ENCODE measurements at places on chromosomes 12 and 14.
A peak's percentile ranks its signal among the peaks of the same experiment; 100 is the strongest.

DNA sequence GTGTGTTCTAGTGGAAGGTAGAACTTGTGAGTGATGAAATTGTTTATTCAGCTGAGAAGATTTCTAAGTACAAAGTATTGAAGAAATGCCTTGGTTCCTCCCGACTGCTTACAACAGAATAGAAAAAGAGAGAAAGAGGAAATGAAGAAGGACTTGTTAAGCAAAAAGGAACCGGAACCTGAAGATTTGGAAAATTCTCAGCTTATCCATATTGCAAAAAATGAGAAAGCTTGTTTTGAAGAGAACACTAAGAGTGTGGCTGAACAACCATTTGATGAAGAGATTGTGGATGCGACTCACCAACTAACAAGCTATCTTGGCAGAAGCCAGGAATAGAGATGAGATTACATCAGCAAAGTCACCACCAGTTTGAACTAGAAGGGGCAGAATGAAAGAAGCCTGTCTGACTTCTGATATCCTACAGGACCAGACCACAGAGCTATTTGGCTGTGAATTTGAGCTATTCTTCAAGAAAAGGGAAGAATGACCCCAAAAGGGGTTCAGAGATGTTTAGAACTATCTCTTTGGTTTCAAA, 15.1 kb downstream of the NDUFA9 start:
- DNase-seq, result no peak

DNA sequence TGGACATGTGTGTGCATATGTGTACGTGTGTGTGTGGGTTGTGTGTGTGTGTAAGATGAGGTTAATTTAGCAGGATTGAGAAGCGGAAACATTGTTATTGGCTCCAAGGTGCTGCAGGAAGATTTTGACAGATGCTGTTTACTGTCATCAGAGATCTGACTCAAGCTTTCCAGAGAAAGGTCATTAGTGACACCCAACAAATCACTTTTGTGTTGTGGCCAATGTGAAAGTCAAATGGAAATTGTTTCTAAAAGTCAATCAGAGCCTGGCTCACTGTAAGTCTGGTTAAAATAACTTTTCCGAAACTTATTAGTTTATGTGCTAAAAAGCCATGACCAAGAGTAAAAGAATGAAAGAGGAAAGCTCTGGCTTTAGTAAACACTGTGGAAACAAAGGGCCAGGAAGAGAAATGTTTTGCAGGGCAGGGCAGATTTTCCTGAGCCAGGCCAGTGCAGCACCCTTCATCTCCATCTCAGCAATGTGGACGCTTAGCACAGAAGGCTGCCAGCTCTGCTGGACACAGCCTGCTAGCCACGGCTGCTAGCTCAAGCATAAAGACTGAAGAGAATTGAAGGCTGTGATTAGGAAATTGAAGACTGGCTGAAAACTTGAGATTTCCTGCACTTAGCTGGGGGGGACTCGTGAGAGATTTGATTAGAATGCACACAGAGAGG, 235.8 kb downstream of the NEDD1 start:
- no peak for DNase-seq

GRCh38 chr12:4960547-4960946, 50.8 kb downstream of the KCNA1 start:
- no peak for DNase-seq

- no peak for DNase-seq
Measured at GRCh38 chr12:31029468-31029867, 44.2 kb upstream of the DDX11 start.

DNA sequence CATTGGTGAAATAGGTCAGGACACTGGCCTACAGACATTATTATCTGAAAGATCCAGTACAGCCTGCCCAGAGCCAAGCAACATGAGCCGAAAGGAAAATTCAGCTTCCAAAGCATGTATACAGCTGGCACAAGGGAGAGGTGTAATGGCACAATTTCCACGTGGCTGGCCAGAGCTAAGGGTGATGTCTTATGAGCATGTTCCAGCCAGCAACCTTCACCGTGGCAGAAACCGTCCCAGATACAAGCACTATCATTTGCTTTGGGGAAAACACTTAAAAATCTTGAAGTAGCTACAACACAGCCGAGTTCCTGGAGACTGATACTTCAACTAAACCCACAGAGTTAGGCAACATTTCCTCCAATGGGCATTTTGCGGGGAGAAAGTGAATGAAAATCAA, 44.5 kb downstream of the CORO1C start:
- DNase-seq, result no peak

GRCh38 chr14:33799705-33800570, 150.9 kb downstream of the EGLN3 start:
- DNase-seq, result no peak

- DNase-seq, result no peak
Measured at GRCh38 chr12:103102225-103102744, 144.8 kb downstream of the ASCL1 start.

DNA sequence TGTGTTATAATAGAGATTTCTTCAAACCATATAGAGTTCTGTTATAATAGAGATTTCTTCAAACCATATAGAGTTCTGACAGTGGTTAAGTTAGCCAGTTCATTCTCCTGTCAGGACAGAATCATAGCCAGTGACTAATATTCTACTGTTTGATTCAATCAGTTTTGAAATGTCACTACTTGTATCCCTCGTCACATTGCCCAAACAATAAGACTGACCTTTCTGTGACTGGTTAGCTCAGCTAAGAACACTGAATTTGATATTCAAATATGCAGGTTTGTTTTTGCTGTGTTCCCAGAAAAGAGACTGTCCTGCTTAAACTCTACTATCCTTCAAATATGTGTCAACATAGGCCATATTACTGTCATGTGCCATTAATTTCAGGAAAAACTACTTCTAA, 74.4 kb downstream of the ALG10B start:
- no peak for DNase-seq

DNA sequence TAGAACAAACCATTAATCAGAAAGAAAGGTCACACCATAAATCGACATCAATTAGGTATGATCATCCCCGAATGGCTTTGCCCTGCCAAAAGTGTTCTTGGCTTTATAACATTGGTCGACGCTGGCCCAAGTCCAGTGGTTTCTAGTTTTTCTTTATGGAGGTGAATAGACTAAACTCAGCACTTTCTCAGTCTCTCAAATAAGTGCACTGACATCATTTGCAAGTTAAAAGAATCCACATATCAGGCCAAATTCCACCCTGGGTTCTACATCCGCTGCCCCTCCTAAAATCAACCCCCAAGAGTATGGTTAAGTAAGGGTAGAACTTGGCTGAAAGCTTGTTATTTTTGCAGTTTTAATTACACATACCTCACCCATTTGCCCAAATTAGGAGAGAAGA, 314.3 kb downstream of the C12orf75 start:
- DNase-seq, result no peak

DNA sequence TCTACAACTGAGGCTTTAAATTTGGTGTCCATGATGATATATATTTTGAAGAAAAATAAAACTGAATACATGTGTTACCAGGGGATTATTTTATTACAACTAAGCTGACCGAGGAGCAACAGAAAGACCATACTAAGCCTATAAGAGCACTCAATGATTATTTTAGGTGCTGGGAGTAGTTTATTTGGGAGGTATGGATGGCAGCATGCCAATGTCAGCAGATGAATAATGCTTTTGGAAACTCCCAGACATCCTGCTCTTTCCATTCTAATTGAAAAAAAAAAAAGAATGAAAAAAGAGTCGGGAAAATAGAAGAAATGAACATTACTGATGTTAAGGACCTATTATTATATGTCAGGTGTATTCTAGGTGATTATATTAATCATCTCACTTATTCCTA, 441.2 kb downstream of the BTG1 start:
- DNase-seq, result no peak

- no peak for DNase-seq
Measured at GRCh38 chr12:77888611-77889010, 57.9 kb downstream of the NAV3 start.

DNA sequence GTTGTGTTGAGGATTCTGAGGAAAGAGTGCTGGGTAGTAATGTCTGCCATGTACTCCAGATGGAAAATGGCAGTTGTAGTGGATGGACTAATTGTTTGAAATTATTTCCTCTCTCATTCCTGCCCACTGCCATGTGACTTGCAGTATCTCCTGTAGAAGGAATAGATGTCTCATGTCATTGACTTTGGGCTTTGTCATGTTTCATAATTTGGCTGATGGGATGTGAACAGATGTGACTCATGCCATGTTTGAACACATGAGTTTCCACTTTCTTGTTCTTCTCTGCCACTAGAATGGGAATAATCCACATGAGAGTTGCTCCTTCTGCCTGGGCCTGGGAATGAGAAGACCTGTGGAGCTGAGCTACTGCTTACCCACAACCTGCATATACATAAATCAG, 2.4 kb upstream of the CALCOCO1 start:
- DNase-seq, result no peak

DNA sequence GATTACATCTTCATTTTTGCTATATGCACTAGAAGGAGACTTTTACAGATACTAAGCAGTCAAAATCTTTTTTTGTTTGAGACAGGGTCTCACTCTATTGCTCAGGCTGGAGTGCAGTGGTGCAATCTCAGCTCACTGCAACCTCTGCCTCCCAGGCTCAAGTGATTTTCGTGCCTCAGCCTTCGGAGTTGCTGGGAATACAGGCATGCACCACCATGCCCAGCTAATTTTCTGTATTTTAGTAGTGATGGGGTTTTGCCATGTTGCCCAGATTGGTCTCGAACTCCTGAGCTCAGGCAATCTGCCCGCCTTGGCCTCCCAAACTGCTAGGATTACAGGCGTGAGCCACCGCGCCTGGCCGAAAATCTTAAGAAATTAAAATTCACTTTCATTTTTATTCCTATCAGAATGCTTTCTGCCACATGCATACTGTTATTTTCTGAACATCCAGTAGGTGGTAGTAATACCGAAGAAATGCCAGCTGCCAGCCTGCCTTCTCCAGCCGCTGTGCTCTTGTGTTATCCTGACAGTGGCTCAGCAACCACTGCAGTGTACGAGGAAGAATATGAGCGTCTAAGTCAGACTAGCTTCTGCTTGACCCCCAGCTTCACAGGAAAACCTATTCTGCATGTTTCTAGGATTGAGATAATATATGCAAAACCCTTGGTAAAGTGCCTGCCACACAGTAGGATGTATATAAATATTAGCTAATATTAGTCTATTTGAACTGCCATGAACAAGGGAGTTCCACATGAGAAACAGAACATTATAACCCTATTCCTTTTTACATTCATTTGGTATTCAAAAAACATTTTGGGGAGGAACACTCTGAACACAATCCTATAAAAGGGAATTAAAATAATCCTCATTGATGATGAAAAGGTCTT, 54.2 kb downstream of the RPAP3 start:
- DNase-seq, result peak; percentile 60

DNA sequence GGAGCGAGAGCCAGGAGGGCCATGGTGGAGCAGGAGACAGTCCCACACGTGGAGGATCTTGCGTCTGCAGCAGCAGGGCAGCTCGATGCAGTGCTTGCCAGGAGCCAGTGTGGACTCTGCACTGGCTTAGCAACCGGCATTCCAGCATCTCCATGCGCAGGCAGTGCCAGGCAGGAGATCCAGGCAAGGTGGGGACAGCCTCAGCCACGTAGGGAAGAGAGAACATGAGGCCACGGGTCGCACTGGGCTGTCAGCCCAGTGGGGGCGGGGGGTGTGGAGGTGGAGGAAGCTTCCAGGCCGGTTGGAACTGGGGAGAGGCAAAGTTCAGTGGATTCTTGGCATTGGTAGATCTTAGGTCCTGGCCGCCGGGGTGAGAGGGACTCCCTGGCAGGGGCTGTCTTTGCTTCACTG, 121.0 kb upstream of the EVL start:
- no peak for DNase-seq

DNA sequence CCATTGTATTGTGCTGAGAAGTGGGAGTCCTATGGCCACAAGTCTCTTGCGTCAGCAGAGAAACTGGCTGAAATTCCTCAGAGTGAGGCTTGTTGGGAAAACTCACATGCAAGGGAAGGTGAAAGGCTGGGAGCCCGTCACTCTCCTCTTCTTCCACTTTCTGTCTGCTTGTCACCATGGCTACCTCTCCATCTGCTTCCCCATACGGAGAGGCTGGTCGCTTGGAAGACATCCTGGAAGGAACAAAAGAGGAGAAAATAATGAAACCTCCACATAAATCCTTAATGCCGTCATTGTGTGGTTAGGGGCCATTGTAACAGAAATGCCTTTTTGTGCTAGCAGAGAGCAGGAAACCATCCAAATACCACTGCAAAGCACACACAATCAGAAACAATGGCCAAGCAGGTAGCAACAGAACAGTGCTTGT, 53.7 kb downstream of the SOX5 start:
- DNase-seq, result no peak

DNA sequence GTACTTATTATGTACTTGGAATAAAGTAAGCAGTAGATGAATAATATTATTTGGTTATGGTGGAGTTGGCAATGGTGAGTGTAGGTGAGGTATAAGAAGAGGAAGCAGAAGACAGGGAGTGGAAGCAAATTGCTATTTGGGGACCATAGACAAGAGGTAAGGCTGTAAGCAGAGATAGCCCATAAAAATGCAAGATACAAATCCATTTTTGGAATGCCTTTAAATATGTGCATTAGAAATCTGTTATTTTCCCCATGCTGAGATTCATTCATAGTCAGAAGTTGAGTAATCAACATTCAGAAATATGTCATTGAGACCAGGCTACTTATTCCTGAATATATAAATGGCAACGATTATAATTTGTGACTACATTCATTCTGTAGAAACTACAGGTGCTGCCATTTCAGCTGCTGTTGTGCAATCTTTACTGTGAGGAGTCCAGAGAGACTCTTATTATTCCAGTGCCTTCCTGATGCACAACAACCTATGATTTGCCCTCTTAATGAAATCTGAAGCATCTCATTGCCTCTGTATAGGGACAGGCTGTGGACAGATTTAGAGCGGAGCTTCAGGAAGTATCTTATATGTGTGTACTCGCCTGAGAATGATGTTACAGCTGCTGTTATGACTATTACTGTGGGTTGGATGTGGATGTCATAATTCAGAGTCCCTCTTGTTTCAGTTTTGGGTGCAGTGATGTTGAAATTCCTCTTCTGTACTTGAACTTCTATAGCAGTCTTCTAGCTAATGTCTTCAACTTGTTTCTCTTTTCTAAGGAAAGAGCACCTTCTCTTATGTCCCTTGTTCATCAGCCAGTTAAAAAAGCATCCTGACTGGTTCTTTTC, 173.8 kb downstream of the NAV3 start:
- DNase-seq, result no peak

GRCh38 chr14:105313381-105314286, 914 bp upstream of the PACS2 start:
- no peak for DNase-seq

DNA sequence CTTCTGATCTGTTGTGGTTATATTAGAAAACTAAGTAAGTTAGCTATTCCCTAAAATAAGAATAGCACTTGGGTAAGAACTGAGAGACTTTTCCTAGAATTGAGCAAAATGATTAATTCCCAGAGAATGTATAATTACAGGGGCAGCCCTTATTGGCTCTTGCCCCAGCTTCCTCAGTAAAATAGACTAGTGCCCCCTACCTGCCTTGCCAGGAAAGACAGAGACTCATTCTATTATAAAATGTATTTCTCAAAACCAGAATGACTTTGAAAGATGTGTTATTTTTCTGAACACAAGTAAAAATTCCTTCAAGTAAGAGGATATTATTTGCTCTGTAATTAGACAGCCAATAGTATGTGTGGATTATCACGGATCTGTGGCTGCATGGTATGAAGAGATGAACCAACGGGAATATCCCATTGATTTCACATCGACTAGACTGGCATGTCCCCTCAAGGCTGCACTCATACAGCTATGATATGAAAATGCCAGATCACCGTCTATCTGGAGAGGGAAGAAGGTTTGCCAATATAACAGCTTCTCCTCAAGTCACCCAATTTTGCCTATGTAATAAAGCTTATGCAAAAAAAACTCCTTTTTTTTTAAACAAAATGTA, 7.4 kb upstream of the GLRX5 start:
- DNase-seq, result peak; percentile 57
